ENCODE measurements at places on chromosomes 2 and 18.

DNA sequence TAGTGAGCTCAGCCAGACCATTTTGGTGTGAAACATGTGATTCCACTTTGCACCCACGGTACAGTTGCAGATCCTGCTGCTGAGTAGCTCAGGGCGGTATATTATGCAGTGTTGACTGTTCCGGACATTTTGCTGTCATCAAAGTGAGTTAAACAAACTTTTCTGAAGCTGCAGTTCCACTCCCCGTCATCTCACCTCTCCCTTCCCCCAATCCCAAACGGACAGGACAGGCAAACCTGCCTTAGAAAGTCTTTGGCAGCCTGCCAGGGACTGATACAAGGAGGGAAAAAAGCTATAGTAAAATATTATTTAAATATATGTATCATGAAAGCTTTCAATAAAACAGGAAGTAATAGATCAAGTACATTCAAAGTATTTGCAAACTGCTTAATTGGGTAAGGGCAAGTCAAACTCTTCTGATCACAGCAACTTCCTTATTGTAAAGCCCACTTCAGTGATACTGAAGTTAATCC is 35.5 kb upstream of the SP5 start:
- H3K27me3 ChIP-seq: peaks cover 7% of the 10 kb centered on the region
- no peak overlapping the region for H3K4me3 ChIP-seq
- H3K27ac ChIP-seq: no peak overlapping the region
- no peaks in the 10 kb centered on the region for H3K4me1 ChIP-seq
- no peaks in the 10 kb centered on the region for H3K36me3 ChIP-seq
- no peak for DNase-seq

DNA sequence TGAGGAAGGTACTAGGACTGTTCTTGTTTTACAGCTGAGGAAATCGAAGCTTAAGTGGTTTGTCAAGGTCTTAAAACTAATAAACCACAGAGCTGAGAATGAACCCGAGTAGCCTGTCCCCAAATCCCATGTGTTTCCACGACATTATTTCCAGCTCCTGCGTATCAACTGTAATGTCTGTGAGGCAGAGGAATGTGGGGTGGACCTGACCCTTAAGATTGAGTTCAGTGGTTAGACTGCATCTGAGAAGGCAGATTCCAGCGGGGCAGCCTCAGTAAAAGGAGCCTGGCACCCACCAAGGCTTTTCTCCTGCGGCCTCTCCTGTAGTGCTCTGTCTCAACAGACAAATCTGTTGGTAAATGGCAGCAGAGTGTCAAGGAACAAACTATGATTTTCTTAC is 81.9 kb upstream of the TMEM178A start:
- H3K27me3 ChIP-seq: peaks cover 9% of the 10 kb centered on the region
- H3K27ac ChIP-seq: no peak overlapping the region
- peaks cover 2% of the 10 kb centered on the region for H3K36me3 ChIP-seq
- no peak overlapping the region for H3K4me3 ChIP-seq
- no peak for DNase-seq
- H3K4me1 ChIP-seq: no peaks in the 10 kb centered on the region

DNA sequence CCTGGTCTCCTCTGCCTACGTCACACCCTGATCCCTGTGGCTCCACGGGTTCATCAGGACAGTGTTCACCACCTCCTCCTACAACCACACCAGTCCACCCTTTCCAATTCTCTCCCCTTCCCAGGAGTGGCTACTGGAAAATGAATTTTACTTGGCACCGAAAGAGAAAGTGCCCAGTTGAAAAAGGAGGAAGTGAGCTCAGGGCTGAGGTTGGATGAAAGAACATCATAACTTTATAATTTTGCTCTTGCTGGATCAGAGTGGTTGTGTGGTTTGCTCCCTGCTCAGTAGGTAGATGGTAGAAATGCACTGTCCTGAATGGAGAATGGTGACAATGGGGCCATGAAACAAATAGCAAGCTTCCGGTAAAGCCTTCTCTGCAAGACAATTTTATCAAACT is 140.3 kb upstream of the DDX18 start:
- no peaks in the 10 kb centered on the region for H3K4me1 ChIP-seq
- no peak overlapping the region for H3K27ac ChIP-seq
- H3K36me3 ChIP-seq: no peaks in the 10 kb centered on the region

DNA sequence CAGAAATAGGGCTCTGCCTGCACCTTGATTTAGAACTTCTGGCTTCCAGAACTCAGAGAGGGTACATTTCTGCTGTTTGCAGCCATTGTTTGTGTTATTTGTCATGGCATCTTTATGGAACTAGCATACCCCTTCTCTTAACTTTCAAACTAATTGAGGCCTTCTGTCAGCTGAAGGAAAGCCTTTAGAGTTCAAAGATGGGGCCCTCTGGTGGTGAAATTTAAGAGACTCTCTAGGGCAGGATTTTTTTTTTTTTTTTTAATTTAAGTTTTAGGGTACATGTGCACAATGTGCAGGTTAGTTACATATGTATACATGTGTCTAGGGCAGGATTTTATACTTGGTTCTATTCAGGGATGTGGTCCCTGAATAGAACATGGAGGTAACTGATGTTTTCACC is 260.6 kb upstream of the LINC00305 start:
- no peaks in the 10 kb centered on the region for H3K36me3 ChIP-seq
- no peaks in the 10 kb centered on the region for H3K27me3 ChIP-seq
- no peak overlapping the region for H3K4me3 ChIP-seq
- peak; percentile 9 for DNase-seq
- H3K27ac ChIP-seq: no peak overlapping the region

DNA sequence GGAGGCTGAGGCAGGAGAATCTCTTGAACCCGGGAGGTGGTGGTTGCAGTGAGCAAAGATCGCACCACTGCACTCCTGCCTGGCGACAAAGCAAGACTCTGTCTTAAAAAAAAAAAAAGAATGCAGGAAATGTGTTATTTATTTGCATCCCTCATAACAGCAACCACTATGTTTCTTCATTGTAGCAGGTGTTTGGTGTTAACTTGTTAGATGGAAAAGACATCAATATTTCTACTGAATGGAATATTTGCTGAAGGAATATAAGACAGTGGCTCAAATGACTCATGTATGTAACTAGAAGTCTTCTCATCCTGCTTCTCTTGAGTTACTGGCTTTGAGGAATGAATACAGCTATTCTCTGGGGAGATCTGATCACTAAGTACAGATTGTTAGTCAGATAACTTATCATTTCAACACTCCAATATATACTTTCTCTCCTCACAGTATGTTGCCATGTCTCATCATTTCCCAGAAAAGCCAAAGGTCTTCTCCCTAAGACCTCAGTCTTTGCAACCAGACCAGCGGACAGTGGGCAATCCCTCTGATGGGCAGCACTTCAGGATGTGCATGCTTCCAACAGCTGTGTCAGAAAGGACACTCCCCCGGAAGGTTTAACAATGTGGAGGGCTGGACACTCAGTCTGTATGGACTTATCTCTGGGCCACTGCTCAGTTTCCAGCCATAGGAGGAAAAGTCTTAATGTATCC is 104.4 kb upstream of the STK17B start:
- H3K27me3 ChIP-seq: no peaks in the 10 kb centered on the region
- H3K4me1 ChIP-seq: peaks cover 28% of the 10 kb centered on the region
- H3K4me3 ChIP-seq: peak overlapping the region; percentile 76
- no peak for DNase-seq
- peak overlapping the region; percentile 84 for H3K27ac ChIP-seq

DNA sequence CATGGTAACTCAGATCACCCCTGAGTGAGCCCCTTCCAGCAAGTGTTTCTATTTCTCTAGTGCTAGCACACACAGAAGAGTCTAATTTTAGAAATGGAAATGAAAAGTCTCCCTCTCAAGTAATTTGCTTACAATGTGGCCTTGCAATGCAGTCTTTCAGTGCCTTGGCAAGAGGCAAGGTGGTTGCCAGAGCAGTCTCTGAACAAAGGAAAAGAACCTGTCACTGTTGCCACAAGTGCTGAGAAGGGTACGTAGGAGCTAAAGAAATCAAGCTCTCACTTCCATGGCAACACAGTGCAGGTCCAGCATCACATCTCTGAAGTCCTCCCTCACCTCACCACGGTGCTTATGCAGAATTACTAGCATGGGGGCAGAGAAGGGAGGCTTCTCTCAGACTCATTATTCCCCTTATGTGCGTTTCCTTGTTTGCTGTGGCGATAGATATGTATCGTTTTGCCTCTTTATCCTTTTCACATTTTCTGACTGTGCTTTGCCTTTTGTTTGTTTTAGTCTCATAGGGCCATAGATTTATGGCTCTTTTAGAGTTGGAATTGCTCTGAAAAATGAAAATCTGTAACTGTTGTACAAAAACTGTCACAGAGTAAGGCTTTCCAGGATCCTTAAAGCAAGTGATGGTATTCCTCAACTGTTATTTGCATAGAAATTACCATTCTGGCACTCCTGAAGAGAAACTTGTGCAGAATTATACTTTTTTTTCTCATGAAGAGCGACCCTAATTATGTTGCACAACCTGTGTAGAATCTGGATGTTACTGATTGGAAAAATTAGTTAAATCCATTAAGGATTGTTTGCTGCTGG is 164.8 kb downstream of the CCDC85A start:
- H3K27me3 ChIP-seq: no peaks in the 10 kb centered on the region
- H3K27ac ChIP-seq: no peak overlapping the region
- H3K4me1 ChIP-seq: peaks cover 5% of the 10 kb centered on the region

DNA sequence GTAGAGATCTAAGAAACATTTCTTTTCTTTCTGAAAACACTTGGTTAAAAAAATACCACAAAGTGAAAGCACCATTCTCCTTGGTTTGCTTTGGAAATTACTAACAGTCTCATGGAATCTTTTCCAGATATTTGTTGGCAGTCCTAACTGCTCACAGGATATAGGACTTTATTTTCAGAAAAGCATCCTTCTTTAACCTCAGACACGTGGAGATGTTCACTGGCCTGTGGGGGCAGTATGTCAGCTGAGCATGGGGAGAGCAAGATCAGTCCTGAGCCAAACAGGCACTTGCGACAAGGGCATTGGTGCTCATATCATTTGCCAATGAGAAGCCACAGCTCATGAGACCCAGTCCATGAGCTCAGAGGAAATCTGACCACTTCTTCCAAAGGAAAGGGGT is 371.9 kb downstream of the NBAS start:
- H3K4me1 ChIP-seq: no peaks in the 10 kb centered on the region
- no peak overlapping the region for H3K27ac ChIP-seq
- H3K4me3 ChIP-seq: no peak overlapping the region
- H3K27me3 ChIP-seq: no peaks in the 10 kb centered on the region
- DNase-seq: no peak
- H3K36me3 ChIP-seq: peaks cover 32% of the 10 kb centered on the region

DNA sequence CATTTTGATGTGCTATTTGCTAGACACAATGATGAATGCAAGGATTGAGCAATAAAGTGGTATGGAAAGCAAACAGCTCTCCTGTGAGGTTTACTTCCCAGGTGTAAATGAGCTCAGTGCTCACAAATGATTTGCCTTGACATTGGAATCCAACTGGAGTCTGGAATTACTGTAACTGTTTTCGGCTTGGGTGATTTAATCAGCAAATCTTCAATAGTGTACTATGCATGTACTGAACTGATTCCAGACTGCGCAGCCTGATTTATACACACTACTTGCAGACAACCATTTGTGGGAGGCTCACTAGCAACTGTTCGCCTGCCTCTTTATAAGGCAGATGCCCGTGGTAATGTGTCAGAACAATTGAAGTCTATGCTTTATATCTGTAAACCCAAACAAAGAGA is 27.9 kb upstream of the SOX11 start:
- no peaks in the 10 kb centered on the region for H3K36me3 ChIP-seq
- no peak for DNase-seq
- peaks cover 7% of the 10 kb centered on the region for H3K4me1 ChIP-seq
- no peak overlapping the region for H3K4me3 ChIP-seq
- H3K27ac ChIP-seq: no peak overlapping the region

DNA sequence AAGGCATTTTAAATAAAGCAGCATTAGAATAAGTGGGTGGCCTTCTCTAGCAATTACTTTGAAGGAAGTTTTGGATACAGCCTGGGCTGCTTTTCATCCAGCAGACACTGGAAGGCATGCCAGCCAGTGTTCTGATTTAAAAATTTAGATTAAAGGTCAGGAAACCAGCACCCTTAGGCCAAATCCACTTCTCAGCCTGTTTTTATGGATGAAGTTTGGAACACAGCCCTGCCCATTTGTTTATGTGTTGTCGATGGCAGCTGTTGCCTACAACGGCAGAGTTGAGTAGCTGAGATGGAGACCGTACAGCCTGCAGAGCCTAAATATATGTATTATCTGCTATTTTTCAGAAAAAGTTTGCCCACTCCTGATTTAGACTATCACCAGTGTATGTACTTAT is 313.6 kb upstream of the ACVR2A start:
- no peak for DNase-seq
- H3K36me3 ChIP-seq: no peaks in the 10 kb centered on the region
- no peak overlapping the region for H3K4me3 ChIP-seq
- no peaks in the 10 kb centered on the region for H3K27me3 ChIP-seq

DNA sequence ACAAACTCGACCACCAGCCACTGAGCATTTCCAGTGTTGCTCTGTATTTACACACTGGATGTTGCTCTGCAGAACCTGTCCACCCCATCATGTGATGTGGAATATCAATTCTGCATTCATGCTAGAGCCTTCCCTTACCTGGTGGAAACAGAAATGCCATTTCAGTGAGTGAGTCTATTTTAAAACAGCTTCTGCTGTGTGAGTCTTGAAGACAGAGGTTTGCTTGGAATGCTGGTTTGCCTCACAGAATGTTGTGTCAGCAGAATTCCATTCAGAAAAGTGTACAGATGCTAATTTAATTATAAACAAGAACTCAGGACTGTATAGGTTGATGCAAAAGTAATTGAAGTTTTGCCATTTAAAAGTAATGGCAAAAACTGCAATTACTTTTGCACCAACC is 118.3 kb downstream of the MAP3K20 start:
- no peak overlapping the region for H3K27ac ChIP-seq
- peaks cover 6% of the 10 kb centered on the region for H3K36me3 ChIP-seq
- H3K4me1 ChIP-seq: no peaks in the 10 kb centered on the region
- H3K27me3 ChIP-seq: no peaks in the 10 kb centered on the region

GRCh38 chr18:505483-506122 is 5.1 kb upstream of the COLEC12 start:
- H3K4me3 ChIP-seq: no peak overlapping the region
- H3K27me3 ChIP-seq: peaks cover 1% of the 10 kb centered on the region

All from memory B cell (primary cell).